ENCODE measurements at places on chromosomes 13 and 19.
A peak's percentile ranks its signal among the peaks of the same experiment; 100 is the strongest.

DNA sequence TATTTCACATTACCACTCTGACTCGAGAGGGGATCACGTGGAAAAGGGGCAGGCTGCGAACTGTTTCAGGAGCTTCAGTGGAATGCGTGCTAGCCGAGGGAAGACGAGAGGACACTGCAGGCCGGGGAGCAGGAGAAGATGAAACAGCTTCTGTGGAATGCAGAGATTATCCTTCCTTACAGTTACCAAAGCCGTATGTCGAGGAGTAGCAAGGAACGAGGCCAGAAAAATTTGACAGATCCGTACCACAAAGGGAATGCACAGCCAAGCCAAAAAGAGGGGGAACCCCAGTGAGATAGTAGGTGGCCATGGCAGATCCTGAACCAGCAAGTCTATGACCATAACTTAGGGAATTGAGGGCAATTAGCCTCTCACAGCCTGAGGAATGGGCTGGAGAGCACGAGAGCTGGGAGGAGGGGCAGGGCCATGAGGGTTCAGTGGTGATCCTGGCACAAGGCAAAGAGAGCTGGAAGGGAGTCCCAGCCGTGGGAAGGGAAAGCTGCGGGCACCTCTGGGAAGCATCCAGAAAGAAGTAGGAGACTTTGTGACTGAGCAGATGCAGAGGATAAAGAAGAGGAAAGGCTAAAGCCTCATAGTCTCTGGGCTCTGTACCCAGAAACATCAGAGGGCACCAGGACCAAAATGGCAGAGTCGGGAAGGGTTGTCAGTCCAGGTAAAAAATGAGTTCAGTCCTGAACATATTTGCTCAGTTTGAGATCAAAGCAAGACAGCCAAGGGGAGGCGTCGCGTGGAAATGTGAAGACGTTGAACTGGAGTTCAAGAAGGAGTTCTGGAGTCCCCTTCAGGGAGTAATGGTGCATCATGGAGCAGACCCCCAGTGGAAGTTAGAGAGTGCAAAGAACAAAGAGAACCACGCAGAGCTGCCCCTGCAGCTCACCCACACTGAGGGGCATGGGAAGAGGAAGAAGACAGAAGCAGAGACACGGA lies 5.1 kb downstream of the COL4A1 start:
- DNase-seq, result no peak

GRCh38 chr13:31119526-31119925 lies 42.2 kb downstream of the HSPH1 start:
- no peak for DNase-seq

DNA sequence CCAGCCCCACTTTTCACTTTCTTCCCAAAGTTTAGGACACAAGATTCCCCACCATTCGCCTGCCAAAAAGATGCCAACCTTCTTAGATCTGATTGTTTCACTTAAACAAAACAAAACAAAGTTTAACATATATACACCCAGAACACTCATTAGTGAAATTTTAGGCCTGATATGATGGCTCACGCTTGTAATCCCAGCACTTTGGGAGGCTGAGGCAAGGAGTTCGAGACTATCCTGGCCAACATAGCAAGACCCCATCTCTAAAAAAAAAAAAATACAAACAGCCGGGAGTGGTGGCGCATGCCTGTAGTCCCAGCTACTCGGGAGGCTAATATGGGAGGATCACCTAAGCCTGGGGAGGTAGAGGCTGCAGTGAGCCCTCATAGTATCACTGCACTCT lies 4.9 kb downstream of the PGPEP1 start:
- no peak for DNase-seq

GRCh38 chr19:18020212-18021085 lies 12.5 kb downstream of the ARRDC2 start:
- no peak for DNase-seq

GRCh38 chr19:40685563-40685962 lies 4.9 kb downstream of the NUMBL start:
- DNase-seq, result no peak

DNA sequence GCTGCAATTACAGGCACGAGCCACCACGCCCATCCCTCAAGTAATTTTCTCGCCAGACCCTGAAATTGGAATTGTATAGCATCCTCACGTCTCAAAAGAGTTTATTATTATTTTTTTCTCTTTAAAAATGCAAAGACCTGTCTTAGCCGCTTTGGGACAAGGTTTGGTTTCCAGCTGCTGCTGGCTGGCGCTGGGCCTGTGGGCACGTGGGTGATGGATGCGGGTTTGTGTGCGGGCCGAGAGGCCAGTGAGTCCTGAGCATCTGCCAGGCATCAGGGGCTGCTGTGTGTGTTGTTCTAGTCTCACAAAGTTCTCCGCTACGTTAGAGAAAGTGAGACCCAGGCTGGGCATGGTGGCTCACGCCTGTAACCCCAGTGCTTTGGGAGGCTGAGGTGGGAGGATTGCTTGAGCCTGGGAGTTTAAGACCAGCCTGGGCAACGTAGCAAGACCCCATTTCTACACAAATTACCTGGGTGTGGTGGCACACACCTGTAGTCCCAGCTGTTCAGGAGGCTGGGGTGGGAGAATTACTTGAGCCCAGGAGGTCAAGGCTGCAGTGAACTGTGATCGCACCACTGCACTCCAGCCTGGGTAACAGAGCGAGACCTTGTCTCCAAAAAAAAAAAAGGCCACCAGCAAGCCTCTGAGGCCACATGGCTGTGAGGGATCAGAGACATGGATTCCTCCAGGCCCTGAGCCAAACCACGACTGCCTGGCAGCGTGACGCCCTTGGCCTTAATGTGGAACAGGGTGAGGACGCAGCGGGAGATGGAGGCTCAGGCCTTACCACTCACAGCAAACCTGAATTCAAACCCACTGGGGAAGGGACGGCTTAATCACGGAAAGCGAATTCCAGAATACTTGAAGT lies 4.7 kb upstream of the TMPRSS9 start:
- DNase-seq, result no peak

- no peak for DNase-seq
Measured at GRCh38 chr13:71055644-71056043, 811.4 kb downstream of the DACH1 start.

GRCh38 chr13:24261566-24261965 lies 47.8 kb upstream of the C1QTNF9 start:
- DNase-seq, result peak; percentile 84

DNA sequence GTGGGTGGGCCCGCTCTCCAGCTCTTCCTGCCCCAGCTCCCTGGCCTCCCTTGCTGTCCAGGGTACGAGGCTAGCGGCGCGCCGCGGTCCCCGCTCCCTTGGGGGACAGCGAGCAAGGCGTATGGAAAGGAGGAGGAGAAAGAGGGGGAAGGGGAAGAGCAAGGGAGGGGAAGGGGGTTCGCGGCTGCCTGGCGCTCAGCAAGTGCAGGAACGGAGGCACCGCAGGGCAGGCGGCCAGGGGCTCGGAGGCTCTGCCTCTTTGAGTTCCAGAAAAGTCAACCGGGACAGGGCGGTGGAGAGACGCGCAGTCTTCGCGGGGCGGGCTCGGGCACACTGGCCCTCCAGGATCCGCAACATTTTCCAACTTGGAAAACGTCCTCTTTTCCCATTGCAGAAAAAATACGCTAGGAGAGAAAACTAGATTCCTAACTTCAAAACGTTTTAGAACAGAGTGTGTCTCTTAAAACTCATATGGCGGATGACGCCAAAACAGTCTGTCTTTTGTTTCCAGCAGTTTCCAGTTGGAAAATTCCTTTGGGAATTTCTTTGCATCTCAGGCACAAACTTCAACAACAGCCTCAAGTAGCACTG lies 23.1 kb upstream of the TNFRSF19 start:
- no peak for DNase-seq

DNA sequence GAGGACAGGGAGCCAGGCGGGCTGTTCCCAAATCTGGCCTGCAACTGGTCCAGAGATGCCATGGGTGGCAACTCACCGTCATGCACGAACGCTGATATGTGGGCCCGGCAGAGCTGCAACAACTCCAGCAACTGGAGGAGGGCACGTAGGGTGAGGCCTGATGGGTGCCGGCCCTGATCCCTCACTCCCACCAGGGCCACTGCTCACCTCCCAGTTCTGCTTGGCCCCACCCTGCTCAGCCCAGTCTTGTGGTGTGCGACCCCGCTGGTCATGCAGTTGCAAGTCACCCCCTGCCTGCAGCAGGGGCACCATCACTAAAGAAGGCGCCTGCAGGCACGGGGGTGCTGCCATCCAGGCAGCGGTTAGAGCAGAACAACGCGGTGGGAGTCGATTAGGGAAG lies 16.9 kb downstream of the ARHGAP33 start:
- no peak for DNase-seq

DNA sequence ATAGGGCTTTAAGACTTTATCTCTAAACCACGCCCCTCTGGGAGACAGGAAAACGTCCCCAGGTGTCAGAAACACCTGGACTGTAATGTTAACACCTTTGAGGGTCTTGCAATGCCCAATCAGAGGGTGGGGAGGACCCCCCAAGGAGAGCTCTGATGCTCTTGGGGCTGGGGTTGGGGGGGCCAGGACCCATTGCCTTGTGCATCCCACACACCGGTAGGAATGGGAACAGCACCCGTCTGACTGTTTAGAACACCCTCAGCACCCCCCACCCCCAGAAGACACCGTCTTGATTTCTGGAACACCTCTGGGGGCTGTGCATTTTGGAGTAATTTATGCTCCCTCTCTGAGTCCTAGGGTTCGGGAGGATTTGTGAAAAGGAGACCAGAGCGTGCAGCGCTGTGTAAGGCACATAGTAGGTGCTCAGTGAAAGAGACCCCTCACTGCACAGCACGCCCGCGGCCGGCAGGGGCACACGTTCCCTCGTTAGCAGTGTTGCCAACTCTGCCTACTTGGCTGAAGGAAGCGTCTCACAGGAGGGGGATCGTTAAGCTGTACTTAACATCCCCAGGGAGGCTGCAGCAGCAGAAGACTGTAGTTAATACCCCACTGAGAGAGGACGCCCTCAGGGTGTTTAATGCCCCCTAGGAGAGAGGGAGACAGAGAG lies 2.8 kb upstream of the ERFL start:
- DNase-seq, result no peak

DNA sequence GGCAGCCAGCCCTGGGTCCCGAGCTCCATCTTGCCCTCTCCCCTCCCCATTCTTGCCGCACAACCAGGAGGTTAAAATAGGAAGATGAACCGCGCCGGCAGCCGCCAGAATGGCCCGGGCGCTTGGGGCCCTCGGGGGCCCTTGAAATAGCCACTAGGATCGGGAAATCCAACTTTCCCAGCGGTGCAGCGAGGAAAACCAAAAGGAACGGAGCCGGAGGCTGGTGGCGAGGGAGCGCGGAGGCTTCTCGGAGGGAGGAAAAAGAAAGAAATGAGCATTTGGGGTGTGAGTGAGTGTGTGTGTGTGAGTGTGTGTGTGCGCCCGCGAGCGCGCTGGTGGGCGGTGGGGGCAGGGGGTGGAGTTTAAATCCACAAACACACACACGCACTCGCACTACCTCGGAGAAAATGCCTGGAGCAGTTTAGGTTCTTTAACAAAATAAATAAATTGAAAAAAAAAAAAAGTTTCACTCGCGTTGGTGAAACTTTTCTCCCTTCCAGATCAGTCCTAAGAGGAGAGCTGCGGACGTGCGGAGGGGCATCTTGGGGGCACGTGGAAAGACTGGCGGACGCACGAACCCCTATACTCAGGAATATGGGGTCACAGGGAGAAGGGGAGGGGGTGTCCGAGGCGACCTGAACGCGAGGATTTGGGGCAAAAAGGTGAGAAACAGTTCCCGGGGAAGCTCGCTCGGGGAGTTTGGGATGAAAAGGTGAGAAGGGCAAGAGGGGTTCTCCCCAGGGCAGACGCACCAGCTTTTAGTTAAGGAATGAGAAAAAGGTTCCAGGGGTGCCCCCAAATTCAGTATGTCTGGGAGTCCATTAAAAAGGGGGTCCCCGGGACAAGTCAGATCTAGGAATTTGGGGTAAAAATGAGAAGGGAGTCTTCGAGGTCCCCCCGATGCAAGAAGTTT lies 1.3 kb downstream of the RFX2 start:
- DNase-seq, result peak; percentile 61

DNA sequence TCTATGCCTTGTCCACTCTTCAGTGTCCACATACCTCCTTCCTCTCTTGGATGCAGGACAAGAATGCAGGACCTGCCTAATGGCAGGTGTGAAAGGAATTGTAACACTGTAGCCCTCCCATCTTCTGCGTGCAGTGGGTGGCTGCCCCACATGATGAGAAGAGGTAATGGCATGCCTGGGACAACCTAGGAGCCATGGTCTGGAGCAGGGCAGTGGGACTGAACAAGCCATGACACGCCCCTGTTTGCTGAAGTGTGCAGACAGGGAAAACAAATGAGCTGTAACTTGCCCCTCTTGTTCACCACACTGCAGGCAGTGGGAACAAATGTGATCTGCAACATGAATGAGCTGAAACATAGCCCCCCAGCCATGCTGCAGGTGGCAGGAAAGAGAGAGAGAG lies 192.2 kb downstream of the PCDH17 start:
- no peak for DNase-seq

DNA sequence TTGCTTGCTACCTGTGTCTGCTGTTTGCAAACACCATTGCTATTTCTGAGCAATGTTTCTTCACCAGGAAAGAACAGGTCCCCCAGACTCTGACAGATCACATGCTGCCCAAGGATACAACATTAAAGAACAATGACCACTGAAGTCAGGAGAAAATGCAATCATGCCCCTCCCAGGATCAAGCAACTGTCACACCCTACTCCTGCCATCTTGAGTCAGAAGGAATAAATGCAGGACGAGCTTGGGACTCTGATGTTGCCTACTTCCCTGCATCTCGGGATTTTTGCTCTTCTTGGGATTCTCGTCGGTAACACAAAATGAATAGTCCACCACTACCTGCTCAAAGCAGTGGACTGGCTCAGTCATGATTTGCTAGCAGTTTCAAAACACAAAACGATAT lies 490.6 kb downstream of the COG6 start:
- DNase-seq, result no peak

DNA sequence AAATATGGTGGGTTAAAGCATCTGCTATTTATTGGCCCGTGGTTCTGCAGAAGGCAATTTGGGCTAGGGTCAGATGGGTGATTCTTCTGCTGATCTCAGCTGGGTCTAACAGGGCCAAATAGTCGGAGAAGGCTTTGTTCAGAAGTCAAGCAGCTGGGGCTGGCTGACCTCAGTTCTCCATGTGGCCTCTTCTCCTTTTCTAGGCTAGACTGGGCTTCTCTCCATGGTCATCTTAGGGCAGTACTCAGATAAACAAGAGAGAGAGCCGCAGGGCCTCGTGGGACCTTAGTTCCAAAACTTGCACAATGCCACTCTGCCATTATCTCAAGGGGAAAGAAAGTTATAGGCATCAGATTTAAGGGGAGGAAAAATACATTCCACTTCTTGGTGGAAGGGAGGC lies 89.6 kb downstream of the NALCN start:
- DNase-seq, result no peak

DNA sequence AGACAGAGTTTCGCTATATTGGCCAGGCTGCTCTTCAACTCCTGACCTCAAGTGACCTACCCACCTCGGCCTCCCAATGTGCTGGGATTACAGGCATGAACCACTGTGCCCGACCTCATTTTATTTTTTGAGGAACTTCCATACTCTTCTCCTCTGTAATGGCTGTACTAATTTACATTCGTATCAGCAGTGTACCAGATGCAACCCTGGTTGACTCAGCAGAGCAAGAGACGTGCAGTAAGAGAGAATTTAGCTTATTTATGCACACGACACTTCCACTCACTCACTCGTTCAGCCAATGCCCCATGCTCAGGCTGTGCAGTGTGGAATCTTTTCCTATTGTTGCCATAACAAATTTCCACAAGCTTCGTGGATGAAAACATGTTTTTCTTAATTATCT lies 6.9 kb downstream of the KIR3DL3 start:
- DNase-seq, result no peak
